ENCODE measurements at places on chromosomes 7 and 10.
A peak's percentile ranks its signal among the peaks of the same experiment; 100 is the strongest.

DNA sequence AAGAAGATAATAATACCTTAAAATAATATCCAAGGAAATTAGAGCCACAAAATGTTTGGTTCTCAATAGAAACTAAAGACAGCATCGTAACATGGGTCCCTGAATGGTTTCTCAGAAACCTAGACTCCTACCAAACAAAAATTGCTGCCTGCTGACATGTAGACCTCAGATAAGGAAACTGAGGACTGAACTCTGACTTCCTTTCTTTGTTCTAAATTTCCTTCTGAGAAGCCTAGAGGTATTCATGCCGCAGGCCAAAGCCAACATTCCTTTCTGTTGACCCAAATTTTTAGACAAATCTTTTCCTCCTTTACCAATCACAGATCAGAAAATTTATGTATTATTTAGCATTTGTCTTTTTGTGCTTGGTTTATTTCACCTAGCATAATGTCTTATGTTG is 816.7 kb upstream of the PHF14 start:
- DNase-seq, result no peak

DNA sequence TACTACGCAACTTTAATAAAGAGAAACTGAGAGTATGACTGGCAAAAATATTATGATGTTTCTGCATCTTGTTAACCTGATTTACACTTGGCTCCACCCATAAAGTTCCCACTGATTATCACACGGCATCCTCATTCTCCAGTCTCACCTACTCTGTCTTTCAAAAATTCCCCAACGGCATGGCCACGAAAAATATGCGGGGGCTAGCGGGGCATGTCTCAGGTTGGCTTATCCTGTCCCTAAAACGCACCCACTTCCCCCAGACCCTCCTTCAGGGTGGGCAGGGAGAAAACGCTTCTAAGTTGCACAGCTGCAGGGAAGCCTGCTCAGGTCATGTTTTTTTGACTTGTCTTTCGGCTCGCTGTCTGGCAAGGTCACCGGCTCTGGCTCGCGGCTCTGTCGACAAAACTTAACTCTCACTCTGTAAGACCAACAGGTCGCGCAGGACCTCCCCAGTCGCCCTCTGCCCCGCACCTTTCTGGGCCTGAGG is 3.8 kb downstream of the CDK6 start:
- DNase-seq, result no peak

DNA sequence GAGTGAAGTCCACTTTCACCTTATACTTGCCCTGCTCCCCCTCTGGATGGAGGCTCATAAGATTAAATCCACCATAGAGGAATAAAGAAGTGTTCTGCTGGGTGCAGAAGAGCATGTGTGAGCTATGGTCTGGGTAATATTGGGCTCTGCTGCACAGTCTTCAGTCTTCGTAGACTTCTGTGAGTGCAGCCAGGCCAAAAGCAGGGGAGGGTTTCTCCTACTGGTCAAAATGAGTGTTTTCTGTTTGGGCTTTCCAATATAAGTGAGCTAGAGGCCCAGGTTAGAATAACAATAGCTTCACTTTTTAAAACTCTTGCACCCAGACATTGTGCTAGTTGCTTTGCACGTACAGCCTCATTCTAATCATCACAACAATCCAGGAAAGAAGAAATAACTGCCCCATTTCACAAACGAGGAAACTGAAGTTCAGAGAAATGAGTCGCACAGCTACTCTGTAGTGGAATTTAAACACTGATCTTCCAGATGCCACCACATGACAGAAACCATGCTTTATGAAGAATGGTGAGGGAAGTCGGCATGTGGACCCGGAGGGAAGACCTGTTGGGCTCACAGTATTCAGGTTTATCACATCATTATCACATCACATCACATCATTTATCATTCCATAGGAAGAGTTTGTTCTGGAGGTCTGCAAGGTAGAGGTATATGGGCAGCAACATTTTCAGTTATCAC is 23.8 kb upstream of the MSMB start:
- no peak for DNase-seq

DNA sequence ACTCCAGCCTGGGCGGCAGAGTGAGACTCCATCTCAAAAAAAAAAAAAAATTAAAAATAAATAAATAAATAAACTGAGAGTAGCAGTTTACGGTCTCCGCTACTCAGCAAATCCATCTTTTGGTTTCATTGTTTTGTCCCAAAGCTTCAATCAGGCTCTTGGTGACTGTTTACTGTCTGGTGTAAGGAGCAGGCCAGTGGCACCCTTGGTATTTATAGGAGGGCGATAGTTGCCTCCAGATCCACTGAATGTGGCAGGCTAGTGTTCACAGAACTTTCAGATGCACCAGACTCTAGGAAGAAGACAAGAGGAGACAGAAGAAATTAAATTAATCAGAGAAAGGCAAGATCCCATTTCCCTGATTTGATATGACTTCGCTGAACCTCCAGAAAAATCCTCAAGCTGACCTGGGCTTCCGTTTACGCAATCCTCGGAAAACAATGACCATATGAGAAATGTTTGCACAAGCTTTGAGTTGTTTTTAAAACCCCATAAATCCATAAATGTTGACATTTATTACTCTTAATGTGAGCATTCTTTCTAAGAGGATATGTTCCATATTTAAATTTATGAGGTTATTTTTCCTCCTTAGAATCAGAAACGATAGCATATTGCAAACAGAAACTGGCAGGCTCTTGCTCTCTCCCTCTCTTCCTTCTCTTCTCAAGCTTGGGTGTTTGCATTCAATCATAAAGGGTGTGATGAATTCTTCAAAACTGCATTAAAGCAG is 7.1 kb upstream of the MUC3A start:
- no peak for DNase-seq

- no peak for DNase-seq
Observed at GRCh38 chr7:77354914-77355313, 61.2 kb downstream of the GSAP start.

GRCh38 chr7:124857672-124858235 is 71.9 kb downstream of the POT1 start:
- DNase-seq, result no peak

DNA sequence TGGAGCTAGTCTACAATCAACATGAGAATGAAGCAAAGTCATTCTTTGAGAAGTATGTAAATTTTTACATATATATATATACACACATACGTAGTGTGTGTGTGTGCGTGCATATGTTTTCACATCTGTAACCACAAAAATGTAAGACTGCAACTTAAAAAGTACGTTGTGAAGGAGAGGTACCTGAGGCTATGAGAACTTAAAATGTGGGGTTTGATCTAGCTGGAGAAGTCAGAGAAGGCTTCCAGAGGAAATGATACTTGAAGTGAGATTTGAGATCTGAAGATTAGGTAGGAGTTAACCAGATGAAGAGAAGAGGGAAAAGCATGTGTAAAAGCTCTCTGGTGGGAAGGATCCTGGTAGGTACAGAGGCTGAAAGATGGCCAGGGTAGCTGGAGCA is 5.8 kb downstream of the TAF5 start:
- no peak for DNase-seq

- no peak for DNase-seq
Observed at GRCh38 chr7:117412946-117413559, 14.2 kb downstream of the ASZ1 start.

GRCh38 chr7:1341361-1342089 is 108.9 kb downstream of the UNCX start:
- DNase-seq, result no peak

DNA sequence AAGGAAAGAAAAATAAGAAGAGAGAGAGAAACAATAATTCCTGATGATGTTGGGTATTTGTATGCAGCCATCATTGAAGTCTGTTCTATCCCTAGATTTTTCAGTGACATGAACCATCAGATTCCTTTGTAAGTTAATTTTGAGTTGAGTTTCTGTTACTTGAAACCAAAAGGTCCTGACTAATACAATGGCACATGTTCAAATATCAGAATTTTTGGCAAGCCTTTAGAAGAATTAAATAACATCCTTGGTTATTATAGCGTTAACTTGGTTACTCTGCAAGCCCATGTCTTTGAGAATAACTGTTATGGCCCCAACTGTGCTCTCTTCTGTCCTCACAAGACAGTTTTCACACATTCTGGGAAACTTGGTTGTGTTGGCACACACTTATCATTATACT is 66.5 kb downstream of the SYPL1 start:
- DNase-seq, result no peak

DNA sequence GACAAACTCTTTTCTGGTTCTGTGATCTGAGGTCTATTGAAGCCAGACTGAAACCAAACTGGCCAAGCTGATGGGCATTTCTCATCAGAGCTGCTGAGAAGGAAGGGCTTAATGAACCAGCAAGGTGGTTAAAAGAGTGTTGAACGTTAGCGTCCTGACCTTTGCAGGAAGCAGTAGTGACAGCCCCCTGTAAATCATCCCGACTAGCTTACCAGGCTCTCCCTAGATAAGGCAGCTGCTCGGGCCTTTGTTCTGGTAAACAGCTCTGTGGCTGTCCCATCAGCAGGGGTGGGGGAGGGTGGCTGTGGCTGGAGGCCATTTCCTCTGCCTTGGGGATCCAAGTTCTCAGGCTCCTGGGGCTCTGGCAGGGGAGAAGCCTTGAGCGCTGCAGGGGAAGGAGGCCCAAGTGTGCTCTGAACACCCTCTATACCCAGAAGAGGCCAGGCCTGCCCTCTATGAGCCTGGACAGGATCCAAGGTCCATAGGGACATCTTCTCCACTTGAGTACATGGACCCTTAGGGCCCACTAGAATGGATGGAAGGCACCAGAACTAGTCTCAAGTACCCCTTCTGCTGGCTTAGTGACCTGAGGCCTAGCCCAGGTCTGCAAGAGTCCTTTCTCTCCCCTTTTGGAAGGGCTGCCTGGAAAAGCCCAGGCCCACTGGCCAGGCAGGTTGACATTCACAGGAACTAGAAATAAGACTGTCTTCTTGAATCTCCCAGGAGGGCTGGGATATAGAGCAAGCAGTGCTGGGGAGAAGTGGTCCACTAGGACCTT is 134.6 kb downstream of the ARHGAP22 start:
- DNase-seq, result no peak

GRCh38 chr10:71735709-71736569 is 16.4 kb upstream of the C10orf105 start:
- peak; percentile 71 for DNase-seq

DNA sequence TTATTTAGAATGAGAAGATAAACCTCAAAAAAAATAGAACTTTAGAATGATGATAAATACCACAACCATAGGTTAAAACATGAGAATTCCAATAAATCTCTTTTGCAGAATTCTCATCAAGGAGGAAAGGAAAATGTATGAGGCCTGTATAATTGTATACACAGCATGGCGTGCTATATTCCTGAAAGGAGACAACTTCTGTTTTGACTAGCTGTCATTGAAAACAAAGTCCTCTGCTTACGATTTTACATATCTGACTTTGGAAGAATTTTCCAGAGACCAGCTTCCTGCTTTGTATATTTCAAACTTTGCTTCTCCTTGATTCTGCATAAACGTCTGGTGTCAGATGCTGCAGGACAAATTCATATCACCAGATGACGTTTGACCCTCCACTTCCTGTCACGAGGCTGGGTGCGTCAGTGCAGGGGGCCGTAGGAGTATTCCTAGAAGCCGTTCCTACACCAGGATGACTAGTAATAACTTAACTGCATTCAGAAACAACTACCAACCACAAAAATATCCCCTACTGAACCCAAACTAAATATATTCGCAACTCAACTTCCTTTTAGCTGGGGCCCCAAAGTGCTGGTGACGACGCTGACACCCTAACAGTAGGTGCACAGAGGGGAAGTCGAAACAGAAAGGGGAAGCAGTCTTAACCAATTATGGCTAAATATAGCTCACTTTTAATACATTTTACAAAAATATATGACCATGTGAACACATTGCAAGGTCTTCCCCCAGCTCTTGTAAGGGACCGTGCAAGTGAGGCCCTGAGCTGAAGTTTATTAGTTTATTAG is 178.6 kb upstream of the INHBA start:
- peak; percentile 80 for DNase-seq

- DNase-seq, result no peak
Observed at GRCh38 chr10:66982792-66983474, 57.1 kb downstream of the LRRTM3 start.
